ENCODE measurements at places on chromosomes 13 and 19.

DNA sequence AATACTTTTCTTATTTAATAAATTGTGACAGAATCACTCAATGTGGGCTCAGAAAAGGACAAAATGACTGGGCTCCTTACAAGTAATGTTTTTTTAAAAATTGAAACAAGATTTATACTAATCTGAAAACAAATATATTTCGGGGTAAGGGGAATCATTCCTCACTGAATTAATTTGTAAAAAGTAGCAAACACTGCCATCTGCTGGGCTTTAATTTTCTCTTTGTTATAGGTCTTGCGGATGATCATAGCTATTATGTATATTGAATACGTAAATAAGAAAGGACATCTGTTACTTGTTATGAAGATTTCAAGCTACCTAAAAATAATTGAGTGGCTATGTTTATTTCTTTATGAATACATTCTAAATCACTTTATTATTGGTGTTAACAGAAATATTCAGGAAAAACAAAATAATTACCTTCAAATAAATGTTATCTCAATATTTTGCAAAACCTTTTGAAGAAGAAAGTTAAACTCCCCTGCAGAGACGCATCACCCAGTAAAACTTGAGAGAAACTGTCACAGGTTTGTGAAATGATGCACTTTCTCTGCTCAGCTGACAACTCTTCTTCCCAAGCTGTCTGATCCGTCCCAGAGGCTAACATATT is 17.8 kb upstream of the ENOX1 start:
- DNase-seq, result no peak

- DNase-seq, result peak; percentile 64
These were observed 19.3 kb downstream of the GNA15 start for GRCh38 chr19:3154957-3155736.

- no peak for DNase-seq
These were observed 50.0 kb downstream of the STARD13 start for GRCh38 chr13:33235564-33235963.

DNA sequence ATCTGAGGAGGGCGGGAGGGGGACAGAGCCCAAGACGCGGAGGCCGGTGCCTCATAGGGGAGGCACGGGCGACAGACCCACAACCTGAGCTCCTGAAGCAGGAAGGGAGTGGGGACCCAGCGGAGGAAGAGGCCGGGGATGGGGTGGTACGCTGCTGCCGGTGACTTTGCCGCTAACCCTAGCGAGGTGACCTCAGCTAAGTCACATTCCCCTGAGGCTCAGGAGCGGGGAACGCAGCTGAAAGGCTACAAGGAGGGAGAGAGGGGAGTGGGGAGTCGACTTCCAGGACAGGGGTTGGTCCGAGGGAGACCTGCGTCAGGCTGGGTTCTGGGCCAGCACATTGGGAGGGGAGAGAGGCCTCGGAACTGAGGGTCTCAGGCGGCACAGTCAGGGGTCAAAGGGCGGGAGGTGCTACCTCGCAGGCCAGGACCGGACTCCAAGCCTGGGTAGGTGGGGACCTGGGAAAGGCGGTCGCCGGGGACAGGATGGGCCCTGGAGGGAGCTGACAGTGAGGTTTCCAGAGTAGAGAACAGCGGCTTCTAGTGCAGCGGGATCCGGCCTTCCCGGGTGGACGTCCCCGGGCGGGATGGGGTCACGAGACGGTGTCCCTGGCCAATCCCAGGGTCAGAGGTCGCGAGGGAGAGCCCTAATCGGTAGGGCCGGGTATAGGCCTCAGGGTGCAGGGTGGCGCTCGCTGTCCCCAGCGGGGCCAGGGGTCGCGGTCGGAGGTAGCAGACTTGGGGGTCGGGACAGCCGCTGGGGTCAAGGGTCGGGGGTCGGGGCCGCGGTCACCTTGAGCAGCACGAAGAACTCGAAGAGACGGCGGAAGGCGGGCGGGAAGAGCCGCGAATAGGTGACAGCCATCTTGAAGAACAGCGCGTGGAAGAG is 699 bp downstream of the TMEM259 start:
- DNase-seq, result peak; percentile 36

DNA sequence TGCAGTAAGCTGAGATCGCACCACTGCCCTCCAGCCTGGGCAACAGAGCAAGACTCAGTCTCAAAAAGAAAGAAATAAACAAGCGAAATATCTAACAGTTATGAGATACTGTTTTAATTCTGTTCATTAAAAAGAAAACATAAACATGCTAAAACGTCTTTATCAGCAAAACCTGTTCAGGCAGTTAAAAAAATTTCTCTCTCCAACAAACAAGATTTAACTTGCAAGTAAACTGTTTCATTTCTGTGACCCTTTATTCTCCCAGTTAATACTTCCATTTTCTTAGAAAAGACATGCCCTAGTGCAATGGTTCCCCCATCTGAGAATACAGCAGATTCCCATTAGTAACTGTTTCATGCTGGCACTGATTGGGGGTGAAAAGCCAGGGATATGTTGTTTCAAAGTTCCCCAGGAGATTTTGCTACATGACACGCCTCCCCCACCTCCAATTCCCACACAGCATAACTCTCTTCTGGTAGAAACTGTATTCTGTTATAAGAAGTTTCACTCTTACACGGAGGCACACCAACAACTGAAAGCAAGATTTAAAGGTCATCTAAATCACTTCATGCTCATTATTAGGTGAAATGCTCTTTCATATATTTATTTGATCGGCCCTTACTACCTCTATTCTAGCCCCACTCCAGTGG is 24.4 kb downstream of the ELF1 start:
- DNase-seq, result no peak

- no peak for DNase-seq
These were observed 14.5 kb downstream of the ERCC2 start for GRCh38 chr19:45355910-45356309.

- no peak for DNase-seq
These were observed 14.0 kb downstream of the DPP9 start for GRCh38 chr19:4709440-4710280.

GRCh38 chr13:24272452-24273161 is 36.8 kb upstream of the C1QTNF9 start:
- DNase-seq, result no peak

GRCh38 chr19:19606021-19606420 is 12.5 kb downstream of the PBX4 start:
- no peak for DNase-seq

DNA sequence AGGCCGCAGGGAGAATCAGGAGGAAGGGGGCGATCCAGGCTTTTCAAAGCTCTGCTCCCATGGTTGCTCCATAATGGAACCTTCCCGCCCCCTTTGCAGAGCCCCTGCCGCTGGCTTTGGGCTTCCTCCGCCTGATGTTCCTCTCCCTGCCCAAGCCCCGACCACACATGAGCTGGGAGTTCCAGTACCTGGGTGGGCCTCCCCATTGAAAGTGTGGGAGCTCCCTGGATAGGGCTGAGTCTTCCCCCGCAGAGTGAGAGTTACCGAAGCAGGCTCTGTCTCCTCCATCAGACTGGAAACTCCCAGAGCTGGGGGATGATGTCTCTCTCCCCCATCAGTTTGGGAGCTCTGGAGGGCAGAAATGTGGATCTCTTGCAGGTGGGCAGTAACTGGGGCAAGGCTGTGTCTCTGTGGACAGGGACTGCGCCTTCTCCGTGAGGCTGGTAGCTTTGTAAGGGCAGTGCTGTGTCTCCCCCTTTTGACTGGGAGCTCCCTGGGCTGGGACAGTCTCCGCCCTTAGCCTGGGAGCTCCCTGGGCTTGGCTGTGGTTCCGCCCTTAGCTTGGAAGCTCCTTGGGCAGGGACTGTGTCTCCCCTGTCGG is 722 bp downstream of the DCAF15 start:
- no peak for DNase-seq

GRCh38 chr19:1379961-1380489 is 3.7 kb upstream of the NDUFS7 start:
- DNase-seq, result no peak

GRCh38 chr13:109652531-109652930 is 133.9 kb downstream of the IRS2 start:
- DNase-seq, result no peak

- DNase-seq, result no peak
These were observed 171.4 kb downstream of the OXGR1 start for GRCh38 chr13:96822895-96823294.

GRCh38 chr13:111110054-111110453 is 5.1 kb upstream of the ARHGEF7 start:
- no peak for DNase-seq

DNA sequence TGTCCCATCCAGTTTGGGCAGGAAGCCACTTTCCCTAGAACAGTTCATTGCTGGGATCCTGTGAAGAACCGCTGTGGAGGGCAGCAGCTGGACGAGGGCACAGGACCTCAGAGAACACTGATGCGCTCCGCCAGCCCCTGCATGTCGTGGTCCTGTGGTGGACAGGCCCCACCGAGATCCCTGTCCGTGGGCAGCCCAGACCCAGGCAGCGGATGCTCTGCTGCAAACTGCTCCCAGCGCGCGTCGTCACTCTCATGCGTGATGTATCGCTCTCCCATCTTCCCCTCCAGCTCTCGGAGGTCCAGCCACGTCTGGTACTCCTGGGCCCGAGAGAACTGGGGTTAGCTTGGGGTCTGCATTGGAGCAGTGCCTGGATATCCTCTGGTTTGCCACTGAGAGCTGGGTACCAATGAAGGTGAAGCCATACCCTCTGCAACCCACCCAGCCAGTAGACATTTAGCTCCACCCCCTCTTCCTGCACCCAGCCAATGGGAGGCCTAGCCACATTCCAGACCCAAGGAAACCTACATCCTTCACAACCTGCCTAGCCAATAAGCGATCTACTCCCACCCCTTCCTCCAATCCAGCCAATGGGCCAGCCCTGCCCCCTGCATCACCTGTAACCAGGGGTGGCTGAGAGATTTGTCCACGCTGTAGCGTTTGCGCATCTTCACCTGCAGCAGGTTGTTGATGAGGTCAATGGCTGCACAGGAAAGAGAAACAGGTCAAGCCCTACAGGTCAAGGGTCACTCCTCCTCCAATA is 13.6 kb upstream of the DACT3 start:
- no peak for DNase-seq

- DNase-seq, result no peak
These were observed 80.1 kb downstream of the ESD start for GRCh38 chr13:46716821-46717220.

DNA sequence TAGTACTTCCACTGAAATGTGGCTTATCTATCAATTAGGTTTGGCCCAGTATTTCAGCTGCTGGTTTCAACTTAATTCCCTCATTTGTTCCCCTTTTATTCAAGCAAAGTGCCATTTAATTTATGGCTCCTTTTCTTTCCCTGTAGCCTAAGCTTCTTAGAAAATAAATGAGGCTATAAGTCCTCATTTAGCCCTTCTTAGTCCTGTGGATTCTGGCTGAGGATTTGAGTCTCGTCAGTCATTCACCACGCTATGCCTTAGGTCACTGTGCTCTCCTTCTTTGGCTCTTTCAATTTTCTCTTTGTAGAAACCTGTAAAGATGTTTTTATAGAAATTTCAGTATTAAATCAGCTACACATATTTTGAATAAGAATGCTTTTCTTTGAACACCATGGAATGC is 579.1 kb downstream of the GPC6 start:
- DNase-seq, result no peak

GRCh38 chr19:47225746-47226425 is 5.1 kb downstream of the BBC3 start:
- peak; percentile 78 for DNase-seq

- no peak for DNase-seq
These were observed 96.3 kb downstream of the DACH1 start for GRCh38 chr13:71770710-71771109.

GRCh38 chr19:15199661-15200552 is 888 bp downstream of the NOTCH3 start:
- DNase-seq, result no peak

DNA sequence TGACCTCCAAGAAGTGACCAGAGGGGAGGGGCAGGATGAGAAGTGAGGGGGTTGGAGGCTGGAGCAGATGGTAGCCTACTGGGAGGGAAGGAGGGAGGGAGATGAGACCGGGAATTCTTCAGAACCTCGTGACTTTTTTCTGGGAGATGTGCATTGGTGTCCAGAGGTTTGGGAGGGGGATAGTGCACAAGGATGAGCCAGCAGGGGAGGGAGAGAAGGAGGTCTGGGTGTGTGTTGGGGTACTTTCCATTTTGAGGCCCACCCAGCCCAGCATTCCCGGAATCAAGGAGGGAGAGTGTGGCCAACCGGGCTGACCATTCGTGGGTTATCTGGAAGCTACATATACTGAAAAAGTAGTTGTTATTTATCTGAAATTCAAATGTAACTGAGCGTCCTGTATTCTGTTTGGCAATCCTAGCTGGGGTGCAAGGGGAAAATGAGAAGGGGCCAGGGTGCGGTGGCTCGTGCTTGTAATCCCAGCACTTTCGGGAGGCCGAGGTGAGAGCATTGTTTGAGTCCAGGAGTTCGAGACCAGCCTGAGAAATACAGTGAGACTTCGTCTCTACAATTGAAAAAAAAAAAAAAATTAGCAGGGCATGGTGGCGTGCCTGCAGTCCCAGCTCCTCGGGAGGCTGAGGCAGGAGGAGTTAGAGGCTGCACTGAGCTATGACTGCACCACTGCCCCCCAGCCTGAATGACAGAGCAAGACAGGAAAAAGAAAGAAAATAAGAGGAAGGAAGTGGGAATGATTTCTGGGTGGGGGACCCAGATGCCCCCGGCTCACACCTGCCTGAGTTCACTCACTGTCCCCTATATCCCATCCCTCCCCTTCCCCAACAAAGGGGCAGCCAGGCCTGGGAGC is 4.4 kb upstream of the C3 start:
- DNase-seq, result no peak

GRCh38 chr13:48731957-48732569 is 78.3 kb downstream of the CYSLTR2 start:
- DNase-seq, result peak; percentile 45

- no peak for DNase-seq
These were observed 56.6 kb downstream of the CEBPG start for GRCh38 chr19:33429891-33430673.

GRCh38 chr19:3054265-3054971 is 7.9 kb downstream of the TLE5 start:
- no peak for DNase-seq

DNA sequence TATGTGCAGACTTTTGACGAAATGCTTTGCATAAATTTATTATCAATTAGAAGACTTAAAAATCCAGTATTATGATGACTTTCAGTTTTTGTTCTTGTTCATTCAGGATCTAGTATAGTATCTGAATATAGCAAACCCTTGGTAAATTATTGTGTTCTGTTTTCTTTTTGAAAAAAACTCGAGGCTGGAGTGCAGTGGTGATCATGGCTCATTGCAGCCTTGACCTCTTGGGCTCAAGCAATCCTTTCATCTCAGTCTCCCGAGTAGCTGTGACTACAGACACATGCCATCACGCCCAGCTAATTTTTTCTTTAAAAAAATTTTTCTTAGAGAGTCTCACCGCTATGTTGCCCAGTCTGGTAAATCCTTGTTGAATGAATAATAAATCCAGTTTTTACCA is 4.6 kb downstream of the FARP1 start:
- DNase-seq, result no peak

DNA sequence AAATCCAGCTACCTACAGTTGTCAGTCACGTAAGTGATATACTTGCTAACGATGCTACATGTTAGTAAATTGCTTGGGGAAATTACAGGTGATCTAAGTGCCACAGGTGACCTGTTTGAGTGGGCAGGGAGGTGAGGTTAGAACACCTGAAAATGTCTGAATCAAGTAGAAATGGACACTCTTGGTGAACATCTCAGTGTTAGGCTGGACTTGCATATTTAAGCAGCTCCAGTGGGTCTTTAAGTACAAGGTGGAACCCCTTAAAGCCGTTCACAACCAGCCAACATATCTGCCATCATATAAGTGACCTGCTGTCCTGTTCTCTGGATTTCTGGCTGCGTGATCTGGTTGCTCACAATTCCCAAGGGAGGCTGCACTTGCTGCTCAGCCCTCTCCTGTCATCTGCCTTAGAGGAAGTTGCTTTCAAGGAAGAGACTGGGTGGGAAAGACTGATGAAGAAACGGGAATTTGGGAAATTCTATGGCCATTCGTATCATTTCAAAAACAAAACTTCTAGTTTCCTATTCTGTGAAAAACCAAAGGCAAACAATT is 244.0 kb downstream of the DCLK1 start:
- no peak for DNase-seq
